Uterus (tissue), 4 donors: ENCODE measurements at places on chromosomes 16 and 17.

GRCh38 chr17:44304651-44305050 is 3.8 kb upstream of the RUNDC3A start:
- no peak for DNase-seq

GRCh38 chr16:73384506-73385089 is 336.7 kb upstream of the ZFHX3 start:
- no peak for DNase-seq

GRCh38 chr16:56716761-56717160 is 13.2 kb upstream of the NUP93 start:
- DNase-seq = no peak

GRCh38 chr17:64400642-64401041 is 10.0 kb upstream of the PECAM1 start:
- no peak for DNase-seq

DNA sequence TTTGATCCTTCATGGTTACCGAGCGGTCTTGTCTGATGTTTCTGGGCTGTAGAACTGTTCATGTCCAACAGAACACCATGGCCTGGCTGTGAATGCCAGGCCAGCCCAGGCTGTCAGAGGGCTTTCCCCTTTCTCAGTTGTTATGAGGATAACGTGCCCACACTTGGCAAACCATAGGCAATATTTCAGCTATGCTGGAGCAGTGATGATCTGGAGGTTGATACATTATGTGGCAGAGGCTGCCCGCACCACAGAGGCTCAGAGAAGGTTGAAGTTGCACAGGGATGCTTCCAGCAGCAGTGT is 92.9 kb downstream of the C16orf78 start:
- DNase-seq = no peak

- DNase-seq = no peak
Observed at GRCh38 chr16:62190426-62190825, 154.2 kb upstream of the CDH8 start.

DNA sequence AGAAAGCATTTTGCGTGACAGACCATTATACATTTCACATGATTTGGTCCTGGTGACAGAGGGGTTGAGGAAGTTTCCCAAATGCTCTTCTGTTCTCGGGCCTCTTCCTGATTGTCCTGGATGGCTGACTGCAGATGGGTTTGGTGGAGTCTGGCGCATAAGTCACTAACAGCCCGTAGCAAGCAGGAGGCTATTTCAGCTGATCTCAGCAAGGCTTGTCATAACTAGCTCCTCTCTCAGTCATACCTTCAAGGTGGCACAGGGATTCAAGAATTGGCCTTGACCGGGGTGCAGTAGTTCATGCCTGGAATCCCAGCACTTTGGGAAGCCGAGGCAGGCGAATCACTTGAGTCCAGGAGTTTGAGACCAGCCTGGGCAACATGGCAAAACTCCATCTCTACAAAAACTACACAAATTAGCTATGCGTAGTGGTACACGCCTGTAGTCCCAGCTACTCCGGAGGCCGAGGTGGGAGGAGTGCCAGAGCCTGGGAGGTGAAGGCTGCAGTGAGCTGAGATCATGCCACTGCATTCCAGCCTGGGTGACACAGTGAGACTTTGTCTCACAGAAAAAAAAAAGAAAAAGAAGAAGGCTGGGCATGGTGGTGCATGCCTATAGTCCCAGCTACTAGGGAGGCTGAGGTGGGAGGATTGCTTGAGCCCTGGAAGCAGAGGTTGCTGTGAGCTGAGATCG is 68.9 kb upstream of the HAS3 start:
- no peak for DNase-seq

DNA sequence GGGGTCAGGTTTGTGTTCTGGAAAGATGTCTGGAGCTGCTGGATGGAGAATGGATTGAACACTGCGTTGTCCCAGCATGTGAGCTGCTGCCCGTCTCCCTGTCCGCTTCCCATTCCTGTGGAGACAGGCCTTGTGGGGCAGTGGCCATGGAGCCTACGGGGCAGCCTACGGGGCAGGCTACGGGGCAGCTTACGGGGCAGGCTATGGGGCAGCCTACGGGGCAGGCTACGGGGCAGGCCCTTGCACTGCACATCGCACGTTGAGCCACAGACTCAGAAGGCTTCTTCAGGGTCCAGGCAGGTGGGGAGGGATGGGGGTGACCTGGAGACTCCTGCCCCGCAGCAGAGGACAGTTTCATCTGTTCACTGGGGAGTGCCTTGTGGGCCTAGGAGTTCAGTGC is 9.7 kb upstream of the DBNDD1 start:
- DNase-seq = no peak

GRCh38 chr17:19383681-19384470 is 3.1 kb downstream of the MFAP4 start:
- DNase-seq = peak; percentile 46

DNA sequence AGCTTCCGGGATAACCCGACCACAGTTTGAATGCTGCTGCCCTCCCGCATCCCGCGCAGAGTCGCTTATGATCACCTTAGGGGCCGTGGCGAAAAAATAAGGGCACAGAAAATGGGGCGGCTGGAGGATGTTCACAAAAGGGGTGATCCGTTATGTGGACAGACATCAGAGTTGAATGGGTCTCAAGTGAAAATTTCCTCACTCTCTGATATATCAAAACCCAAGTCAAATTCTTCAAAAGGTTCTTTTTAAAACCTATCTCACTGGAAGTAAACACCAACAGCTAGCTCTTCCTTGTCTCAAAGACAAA is 400 bp upstream of the CEP112 start:
- no peak for DNase-seq

DNA sequence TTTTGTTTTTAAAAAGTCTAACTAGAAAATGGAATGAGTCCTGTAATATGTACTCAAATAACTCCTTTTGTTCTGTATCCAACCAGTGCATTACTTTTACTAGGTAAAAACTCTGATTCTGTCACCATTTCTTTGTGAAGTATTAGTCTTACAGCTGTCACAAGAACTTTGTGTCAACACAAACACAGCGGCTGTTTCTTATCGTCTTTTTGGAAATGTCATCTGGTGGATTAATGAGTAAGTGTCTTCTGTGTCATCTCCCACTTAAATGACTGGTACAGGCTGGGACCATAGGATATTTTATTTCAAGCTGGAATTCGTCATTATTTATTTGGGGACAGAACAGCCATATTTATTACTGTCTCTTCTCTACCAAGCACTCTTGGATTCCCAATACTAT is 19.1 kb upstream of the ALDH3A2 start:
- DNase-seq = no peak

DNA sequence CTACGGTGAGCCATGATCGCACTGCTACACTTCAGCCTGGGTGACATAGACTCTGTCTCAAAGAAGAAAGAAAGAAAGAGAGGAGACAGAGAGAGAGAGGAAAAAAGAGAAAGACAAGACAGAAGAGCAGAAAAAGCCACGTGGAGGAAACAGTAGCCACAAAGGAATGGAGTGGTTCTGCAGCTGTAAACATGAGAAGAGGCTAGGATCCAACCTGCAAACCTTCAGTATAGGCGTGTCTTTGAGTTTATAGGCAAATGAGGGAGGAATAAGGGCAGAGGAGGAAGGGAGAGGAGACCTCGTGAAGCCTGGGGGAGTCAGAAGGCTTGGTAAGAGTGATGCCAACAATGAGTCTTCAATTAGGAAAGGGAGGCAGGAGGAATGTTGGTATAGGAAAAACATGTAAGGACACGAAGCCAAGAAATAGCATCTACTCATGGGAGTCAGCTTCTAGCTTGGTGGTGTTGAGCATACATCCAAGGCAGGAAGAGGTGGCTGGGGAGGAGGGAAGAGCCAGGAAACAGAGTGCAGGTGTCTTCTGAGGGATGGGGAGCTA is 3.9 kb downstream of the MED9 start:
- DNase-seq = no peak

DNA sequence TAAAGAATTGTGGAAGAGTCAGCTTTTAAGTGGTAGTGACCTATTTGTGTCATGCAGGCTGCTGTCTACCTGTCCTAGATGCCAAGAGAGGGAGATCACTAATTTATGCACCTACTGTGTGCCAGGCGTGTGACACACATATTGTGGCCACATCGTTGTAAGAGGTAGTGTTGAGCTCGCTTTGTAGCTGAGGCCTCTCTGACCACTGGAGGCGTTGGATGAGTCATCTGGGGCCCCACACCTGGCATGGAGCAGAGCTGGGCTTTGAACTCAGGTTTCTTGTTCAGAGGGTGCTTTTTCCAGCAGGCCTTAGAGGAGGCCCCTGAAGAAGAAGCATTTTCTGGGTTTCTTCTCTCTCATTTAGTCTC is 52.3 kb upstream of the LGALS9 start:
- no peak for DNase-seq

- DNase-seq = no peak
Observed at GRCh38 chr16:75320435-75320834, 69.0 kb upstream of the BCAR1 start.

- DNase-seq = no peak
Observed at GRCh38 chr17:55822028-55822427, 71.2 kb downstream of the PCTP start.
